ENCODE measurements at places on chromosomes 13 and 19. TPM values are rescaled to one million over a fixed set of nuclear protein-coding genes. Genes with fewer than 3 reads are reported as not detected.

CALR3 gene
- total RNA-seq: not detected

DNA sequence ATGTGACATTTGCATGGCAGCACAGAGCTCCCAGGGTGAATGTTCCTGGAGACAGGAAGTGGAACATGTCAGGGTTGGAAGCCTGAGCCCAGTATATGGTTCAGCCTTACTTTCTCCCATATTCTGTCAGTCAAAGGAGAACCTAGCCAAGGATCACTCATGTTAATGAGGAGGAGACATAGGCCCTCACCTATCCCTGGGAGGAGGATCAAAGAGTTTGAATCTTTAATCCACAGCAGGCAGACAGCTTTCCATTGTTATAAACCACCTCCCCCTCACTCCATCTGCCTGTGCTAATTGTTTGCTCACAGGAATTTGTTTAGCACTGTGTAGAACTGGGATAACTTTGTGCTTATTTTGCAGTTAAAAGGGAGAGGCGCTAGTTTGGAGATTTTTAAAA lies 1069.1 kb downstream of the EFNB2 start:
- DNase-seq: no peak

CCNE1 gene
- 4.4 TPM for total RNA-seq

DNA sequence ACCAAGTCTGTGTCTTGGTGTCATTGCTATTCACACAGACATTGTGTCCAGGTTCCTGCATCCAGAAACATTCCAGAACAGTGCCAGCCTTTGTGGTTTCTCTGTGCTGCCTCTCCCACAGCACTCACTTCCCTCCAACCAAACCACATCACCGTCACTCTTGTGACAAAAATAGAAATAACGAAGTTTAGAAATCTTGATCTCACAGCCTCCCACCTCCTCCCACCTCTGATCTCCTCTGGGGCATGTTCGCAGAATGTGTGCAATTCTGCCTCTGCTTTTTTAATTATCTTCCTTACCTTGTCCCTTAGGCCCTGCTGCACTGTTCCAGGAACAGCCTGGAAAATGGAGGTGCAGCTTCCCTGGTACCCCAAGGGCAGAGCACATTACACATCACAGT lies 8.7 kb upstream of the SERPINE3 start:
- DNase-seq: no peak

- DNase-seq: no peak
These were observed 1113.4 kb upstream of the MIR17HG start for GRCh38 chr13:90233933-90234672.

- no peak for DNase-seq
These were observed 1410.7 kb upstream of the ATXN8OS start for GRCh38 chr13:68696907-68697306.

C13orf42 gene
- not detected for total RNA-seq

Data from tibial nerve (tissue), 4 donors.